Chondrocyte (in vitro differentiated cells): ENCODE measurements at places on chromosomes 13 and 19. TPM values are rescaled to one million over a fixed set of nuclear protein-coding genes. Genes with fewer than 3 reads are reported as not detected.

UBE2L5 gene
- not detected in 3 replicates for total RNA-seq

FOSB gene
- total RNA-seq, result 25.5 to 50.9 TPM (median 43.8 TPM) in 3 replicates

ZNF577 gene
- total RNA-seq, result 11.2 to 17.4 TPM (median 11.2 TPM) in 3 replicates

PSG1 gene
- 0.29 TPM in 1 of 3 replicates, not detected in the others for total RNA-seq

RBM42 gene
- 75.4 to 92.2 TPM (median 91.3 TPM) in 3 replicates for total RNA-seq

APOE gene
- 47.1 to 178 TPM (median 170 TPM) in 3 replicates for total RNA-seq
